ENCODE measurements at places on chromosomes 16 and 17.

- no peak for DNase-seq
Observed at GRCh38 chr17:40100419-40100668, at the start of gene NR1D1. Gene NR1D1, minus strand, starts transcription at chr17:40100589. Its CDS starts 495 bp downstream, at chr17:40100094.

DNA sequence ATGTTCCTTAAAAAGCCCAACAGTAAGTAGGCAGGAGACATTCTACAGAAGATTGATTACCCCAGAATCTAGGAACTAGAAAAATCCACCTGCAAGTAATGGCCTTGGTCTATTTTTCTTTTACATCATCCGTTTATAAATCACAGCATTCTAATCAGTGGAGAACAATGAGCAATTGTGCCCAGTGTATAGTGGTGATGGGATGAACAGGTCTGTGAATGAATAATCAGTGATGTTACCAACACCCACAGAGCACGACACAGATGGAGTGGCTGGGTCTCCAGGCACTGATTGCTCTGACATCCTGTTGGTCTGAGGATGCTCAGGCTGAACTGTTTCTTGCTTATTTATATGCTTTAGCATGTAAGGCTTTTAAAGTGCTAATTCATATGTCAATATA lies 1251.2 kb upstream of the CDH8 start:
- no peak for DNase-seq

GRCh38 chr17:19239544-19239943 lies 2.4 kb downstream of the EPN2 start:
- no peak for DNase-seq

- no peak for DNase-seq
Observed at GRCh38 chr16:31265329-31266245, 5.8 kb downstream of the ITGAM start.

GRCh38 chr17:32894245-32894644 lies 17.3 kb upstream of the MYO1D start:
- DNase-seq: no peak

DNA sequence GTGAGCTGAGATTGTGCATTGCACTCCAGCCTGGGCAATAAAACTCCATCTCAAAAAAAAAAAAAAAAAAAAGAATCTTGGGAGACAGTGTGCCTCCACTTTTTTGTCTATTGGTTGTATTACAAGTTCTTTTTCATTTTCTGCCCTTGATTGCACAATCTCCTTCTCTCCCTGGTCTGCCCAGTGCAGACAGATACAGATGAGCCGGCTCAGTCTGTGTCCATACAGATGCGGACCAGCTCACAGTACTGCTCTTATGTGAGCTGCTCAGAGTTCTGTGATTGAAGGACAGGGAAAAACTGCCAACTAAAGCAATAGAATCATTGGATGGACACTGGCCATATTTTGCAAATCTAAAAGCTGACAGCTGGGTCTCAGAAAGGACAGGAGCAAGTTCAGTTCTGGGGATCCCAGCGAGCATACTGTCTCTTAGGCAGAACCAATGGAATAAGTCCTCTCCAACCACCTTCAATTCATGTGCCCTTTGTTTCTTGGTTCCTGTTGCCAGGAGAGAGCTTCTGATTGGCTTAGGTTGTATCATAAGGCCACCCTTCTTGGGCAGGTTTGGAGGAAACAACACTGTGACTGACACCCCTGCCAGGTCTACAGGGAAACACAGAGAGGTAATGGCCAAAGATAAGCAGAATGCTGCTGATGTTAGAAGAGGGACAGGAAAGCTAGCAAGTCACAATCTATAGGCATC lies 495.6 kb upstream of the HSBP1 start:
- no peak for DNase-seq
